Stimulated activated CD4-positive, alpha-beta T cell treated with anti-CD3 and anti-CD28 coated beads, Interleukin-4, amount 100 ng/mL, for 24 hours (primary cell): ENCODE measurements at places on chromosomes 3 and 15.

- no peak for DNase-seq
Measured at GRCh38 chr15:31082771-31083369, 18.7 kb downstream of the TRPM1 start.

GRCh38 chr3:113495035-113495434 lies 19.9 kb downstream of the SPICE1 start:
- peak; percentile 31 for DNase-seq

GRCh38 chr3:187165144-187165543 lies 25.8 kb upstream of the RPL39L start:
- peak; percentile 48 for DNase-seq

GRCh38 chr3:189936201-189936945 lies 184.3 kb downstream of the P3H2 start:
- no peak for DNase-seq

GRCh38 chr15:39919748-39920509 lies at the start of gene GPR176:
Gene GPR176, minus strand, starts transcription at chr15:39920266. Its CDS starts 240 bp downstream, at chr15:39920026.
- DNase-seq, result peak; percentile 12

DNA sequence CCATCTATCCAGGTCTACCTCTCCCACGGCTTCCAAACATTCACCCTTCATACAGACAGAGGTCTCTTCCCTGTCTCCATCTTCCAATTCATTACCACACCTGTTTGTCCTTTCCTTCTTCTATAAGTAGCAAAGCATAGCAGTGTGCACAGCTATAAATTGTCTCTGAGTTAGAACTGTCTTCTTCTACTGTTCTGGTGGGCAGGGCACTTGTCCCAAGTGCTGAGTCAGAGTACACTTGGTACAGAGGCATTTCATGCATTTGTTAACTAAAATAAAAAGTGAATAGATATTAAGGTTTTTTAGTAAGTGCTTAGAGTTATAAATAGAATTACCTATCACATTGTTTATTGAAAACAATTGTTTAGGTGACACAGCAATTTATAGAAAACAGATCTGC lies 150.1 kb upstream of the CCDC54 start:
- no peak for DNase-seq

DNA sequence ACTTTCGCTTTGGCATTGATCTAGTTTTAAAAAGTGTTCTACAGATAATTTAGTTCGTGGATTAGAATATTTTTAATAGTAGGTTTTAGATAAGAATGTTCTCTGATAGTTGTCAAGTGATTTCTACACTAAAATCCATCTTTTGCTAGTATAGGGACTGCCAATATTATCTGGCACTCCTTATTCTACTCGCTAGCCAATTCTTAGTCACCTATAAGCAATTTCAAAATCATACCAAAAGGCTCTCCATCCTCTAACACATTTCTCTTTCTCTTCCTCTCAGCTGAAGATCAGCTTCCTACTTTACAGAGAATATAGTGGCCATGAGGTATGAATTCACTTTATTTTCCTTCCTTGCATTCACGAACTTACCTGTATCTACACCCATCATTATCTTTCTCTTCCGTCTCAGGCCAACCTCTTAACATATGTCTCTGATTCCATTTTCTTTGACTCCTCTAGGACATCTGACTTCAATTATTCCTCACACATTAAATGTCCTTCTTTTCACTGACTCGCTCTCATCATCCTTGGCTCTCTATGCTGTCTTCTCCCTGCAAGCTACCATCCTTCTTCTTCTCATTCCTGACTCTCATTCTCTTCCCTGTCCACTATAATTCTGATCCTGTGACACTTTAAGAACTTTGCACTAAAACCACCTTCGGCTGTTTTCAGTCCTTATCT lies 35.5 kb downstream of the C3orf80 start:
- no peak for DNase-seq

GRCh38 chr15:88269356-88270062 lies 13.0 kb upstream of the NTRK3 start:
- DNase-seq, result no peak

- DNase-seq, result no peak
Measured at GRCh38 chr15:36622197-36622795, 42.9 kb downstream of the CDIN1 start.

- no peak for DNase-seq
Measured at GRCh38 chr3:175484666-175485065, 625.5 kb downstream of the NAALADL2 start.

- DNase-seq, result no peak
Measured at GRCh38 chr3:41900265-41900664, 61.6 kb downstream of the ULK4 start.

- DNase-seq, result no peak
Measured at GRCh38 chr3:81390796-81391195, 370.6 kb downstream of the GBE1 start.
